ENCODE measurements at places on chromosomes 7 and 10.

- DNase-seq = no peak
These were observed 56.2 kb downstream of the UBE3C start for GRCh38 chr7:157194948-157195347.

- DNase-seq = no peak
These were observed 55.0 kb upstream of the LBX1 start for GRCh38 chr10:101284101-101284743.

- no peak for DNase-seq
These were observed 24.2 kb upstream of the AQP1 start for GRCh38 chr7:30887464-30887872.

- no peak for DNase-seq
These were observed 35.6 kb downstream of the ANKMY2 start for GRCh38 chr7:16609842-16610450.

DNA sequence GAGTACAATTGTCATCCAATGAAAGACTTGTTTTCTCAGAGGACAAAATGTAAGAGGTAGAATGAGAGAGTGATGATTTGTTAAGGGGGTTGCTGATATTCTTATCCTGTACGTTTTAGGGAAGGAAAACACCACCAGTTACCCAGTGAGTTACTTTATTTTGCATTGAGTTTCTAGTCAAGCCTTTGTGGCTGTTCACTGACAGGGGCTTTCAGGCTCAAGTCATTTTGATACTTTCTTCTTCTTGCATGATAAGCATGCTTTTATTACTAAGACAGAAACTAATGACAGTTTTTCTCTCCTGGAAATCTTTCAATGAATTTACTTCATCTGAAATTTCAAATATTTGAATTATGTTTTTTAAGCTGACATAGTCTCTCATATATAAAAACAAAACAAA, 710.2 kb upstream of the POM121L12 start:
- DNase-seq = no peak

- no peak for DNase-seq
These were observed 107.3 kb downstream of the SNX10 start for GRCh38 chr7:26398756-26399509.

- DNase-seq = no peak
These were observed 191.1 kb downstream of the ZNF438 start for GRCh38 chr10:30840395-30841050.

DNA sequence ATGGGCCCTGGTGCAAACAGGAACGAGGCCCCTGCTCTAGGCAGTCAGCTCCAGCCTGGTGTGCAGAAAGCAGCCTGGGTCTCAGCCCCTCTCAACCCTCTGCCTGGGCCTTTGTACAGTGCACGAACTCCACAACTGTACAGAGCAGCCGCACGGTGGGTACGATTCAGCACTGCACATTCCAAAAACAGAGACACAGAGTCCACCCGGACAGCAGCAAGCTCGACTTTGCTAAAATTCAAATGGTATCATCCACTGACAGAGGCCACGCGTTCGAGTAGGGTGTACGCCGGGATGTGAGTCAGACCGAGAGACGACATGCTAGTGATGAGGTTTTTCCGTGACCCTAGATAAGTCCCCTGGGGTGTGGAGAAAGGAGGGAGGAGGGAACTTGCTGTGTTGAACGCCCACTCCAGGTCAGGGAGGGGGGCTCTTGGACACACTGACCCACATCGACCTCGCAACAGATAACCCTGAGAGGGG, 65.6 kb upstream of the PDGFA start:
- no peak for DNase-seq

- DNase-seq = no peak
These were observed 160.1 kb downstream of the FZD1 start for GRCh38 chr7:91424371-91424770.

DNA sequence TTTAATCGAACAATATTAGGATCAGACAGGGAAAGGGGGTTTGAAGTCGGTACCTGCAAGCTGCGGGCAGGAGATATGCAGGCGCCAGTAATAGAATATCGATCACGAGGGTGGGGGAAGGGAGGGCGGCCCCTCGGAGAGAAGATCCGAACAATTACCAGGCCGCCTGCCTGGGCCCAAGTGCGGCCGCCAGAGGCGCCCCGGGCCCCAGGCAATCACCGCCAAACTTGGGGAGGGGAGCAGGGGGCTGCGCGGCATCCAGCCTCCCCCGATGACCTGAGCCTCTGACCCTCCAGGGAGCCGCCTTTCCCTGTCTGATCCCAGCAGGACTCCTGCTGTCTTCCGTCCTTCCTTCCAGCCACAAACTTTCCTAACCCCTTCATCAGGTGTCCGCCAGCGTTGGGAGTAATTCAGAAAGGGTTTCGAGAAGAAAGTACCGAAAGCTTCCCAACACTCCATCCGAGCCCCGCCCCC, 1.1 kb downstream of the NKX1-2 start:
- DNase-seq = no peak

GRCh38 chr10:10665750-10666149, 351.9 kb upstream of the CELF2 start:
- no peak for DNase-seq

- no peak for DNase-seq
These were observed 18.1 kb downstream of the RP9 start for GRCh38 chr7:33091111-33091531.

DNA sequence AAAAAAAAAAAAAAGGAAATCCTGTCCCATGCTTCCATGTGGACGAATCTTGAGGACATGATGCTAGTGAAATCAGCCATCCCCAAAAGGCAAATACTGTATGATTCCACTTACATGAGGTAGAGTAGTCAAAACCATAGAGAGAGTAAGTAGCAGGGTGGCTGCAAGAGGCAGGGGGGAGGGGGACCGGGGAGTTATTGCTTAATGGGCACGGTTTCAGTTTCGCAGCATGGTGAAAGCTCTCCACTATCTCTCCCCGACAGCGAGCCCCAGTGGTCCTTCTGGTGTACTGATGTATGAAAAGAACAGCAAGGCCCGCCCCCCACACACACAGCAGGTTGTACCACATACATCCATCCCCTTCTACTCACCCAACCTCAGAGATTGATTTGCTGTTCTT, 32.8 kb downstream of the NOD1 start:
- no peak for DNase-seq

- DNase-seq = no peak
These were observed 83.4 kb upstream of the KCND2 start for GRCh38 chr7:120189623-120190022.

GRCh38 chr10:97748116-97748515, 11.2 kb downstream of the ZFYVE27 start:
- no peak for DNase-seq

GRCh38 chr7:51471981-51472296, 155.3 kb upstream of the COBL start:
- no peak for DNase-seq

DNA sequence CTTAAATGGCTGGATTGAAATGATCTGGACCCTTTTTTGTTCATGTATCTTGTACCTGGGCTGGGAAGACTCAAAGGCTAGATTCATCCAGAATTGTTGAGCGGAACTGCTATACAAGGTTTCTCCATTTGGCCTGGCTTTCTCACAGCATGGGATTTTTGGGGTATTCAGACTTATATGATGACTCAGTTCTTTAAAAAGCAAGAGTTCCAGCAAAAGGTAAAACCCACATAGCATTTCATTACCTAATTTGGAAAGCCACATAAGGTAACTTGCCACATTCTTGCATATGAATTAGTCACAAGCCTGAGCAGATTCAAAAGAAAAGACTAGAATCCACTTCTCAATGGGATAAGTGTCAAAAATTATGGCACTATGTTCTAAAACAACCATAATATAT, 137.4 kb downstream of the HGF start:
- no peak for DNase-seq

- no peak for DNase-seq
These were observed 4.1 kb downstream of the ZNF680 start for GRCh38 chr7:64558781-64559180.

DNA sequence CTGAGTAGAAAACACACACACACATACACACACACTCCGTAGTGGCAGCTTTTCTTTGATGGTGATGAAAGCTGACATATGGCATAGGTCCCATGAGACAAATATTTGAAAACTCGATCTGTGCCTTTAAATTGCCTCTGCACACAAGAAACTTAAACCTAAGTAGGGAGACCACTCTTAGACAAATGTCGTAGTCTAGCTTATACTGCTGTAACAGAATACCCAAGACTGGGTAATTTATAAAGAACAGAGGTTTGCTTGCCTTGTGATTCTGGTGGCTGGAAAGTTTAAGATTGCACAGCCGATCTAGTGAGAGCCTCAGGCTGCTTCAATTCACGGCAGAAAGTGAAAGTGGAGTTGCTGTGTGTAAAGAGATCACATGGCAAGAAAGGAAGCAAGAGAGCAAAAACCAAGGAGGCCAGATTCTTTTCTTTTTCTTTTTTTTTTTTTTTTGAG, 489.4 kb upstream of the SORCS1 start:
- no peak for DNase-seq

DNA sequence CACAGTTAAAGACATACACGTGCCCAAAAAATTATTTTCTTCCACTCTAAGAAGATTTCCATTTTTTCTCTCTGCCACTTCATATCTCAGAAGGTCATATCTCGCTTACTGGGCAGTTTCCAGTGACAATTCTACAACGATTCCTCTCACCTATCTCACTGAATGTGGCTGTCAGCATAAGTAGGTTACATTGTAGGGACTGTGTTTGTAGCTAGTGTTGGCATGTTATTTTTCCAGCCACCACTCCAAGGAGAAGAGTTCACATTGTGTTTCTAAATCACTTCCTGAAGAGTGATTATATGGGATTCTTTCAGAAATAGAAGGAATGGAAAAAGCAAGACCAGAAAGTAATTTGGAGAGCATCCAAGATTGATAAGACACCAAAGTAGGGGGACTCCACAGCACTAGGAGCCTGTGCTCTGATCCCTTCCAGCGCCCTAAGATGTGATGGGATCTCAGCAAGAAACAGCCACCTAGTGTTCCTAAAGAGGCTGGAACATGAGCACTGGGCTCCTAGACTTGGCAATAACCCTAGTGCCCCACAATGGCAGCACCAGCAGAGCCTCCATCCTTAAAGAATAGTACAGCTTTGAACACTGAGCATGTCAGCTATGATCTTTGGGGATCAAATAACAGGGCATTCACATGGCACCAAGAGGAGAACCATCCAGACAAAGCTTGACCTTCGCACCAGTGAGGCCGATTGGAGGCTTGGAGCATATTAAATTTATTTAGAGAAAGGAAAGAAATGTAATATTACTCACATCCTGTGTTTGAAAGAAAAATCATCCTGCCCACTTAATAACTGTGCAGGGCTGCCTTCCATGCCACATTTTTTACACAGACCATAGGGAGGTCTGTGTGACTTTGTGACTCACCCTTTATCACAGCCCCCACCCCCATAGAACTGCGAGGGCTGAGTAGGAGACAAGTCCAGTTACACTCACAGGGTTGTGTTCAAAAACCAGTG, 51.8 kb downstream of the CAV1 start:
- no peak for DNase-seq

GRCh38 chr10:113126229-113127201, 176.5 kb downstream of the TCF7L2 start:
- no peak for DNase-seq

DNA sequence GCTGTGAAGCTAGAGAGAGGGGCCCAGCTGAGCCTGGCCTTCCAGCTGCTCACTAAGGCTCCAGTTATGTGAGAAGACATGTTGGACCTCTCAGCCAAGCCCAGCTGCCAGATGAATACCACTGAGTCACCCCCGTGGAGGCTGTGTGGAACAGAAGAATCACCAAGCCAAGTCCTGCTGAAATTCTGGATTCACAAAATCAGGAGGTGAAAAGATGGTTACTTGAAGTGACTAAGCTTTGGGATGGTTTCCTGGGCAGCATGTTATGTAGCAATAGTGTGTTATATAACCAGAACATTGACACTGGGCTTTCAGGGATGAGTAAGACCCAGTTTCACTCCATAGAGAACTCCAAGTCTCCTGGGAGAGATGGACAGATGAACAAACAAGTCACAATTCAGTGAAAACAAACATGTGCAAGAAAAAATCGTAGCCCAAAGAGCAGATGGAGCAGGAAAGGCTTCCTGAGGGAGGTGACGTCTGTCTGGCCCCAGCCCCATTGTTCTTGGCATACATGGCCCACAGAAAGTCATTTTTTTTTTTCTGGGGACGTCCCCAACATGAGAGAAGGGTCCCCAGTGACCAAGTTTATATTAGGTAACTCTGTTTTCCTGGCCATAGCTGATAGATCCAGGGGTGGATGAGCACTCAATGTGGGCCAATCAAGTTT, 64.1 kb upstream of the PDZD8 start:
- no peak for DNase-seq

DNA sequence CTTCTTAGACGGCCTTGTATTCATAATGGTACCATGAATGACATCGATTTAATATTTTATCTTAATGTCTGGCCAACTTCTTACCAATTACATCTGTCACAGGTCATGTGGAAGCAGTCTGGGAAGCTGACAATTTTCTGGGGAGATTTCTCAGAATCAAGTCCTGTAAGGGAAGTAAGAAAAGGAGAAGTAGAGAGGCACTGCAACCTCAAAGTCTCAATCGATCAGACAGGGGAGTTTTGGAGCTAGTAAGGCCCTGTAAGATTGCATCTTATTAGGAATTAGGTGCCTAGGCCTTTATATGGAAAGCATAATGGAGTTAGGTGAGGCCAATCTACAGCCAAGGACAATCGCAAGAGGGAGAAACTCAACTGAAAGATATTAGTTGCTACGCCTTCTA, 694.6 kb upstream of the SORCS1 start:
- DNase-seq = no peak

DNA sequence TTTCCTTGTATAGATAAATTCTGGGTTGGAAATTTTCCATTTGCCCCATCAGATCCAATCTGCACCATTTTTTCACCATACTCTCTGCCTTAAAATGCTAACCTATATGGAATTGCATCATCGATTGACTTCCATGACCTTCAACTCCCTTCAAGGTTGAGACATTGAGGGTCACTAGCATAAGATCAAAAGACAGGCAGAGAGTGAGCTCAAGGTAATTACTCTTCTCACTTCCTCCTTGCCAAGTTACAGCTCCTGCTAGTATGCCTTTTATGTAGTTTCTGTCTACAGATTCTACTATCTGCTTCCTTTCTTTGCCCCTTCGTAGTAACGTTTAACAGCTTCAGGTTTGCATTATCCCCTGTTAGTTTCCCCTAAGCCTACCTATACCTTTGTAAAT, 1127.7 kb upstream of the LRRTM3 start:
- DNase-seq = no peak

- no peak for DNase-seq
These were observed 945 bp downstream of the ADO start for GRCh38 chr10:62805231-62806099.

DNA sequence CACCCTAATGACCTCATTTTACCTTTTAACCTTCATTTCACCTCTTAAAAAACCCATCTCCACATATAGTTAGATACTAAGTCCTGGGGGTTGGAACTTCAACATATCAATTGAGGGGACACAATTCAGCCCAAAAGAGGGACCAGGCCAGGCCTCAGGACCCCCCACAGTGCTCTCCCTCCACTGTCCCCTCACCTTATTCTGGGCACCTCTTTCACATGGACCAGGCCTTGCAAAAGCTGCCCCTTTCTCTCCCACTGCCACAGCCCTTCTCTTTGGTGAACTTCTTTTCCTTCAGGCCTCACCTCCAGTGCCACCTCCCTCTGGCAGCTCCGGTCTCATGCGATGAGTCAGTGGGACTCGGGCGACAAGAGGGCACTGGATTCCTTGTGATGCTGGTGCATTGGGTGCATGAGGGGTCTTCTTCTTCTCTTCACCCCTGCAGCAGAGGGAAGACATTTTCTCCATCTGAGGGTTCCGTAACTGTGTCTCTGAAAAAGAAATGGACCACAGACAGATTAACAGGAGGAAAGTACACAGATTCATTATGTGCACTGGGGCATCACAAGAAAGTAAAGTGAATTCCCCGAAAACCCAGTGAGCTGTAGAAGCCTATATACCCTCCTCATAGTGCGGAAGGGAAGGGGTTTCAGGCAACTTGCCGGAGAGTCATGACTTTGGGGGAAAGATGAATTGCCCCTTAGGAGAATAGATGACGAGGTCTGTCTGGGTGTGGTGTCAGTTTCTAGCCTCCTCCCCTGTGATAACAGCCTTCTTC, 288.7 kb upstream of the IGFBP3 start:
- DNase-seq = no peak
